ENCODE measurements at places on chromosomes 1 and 21.

DNA sequence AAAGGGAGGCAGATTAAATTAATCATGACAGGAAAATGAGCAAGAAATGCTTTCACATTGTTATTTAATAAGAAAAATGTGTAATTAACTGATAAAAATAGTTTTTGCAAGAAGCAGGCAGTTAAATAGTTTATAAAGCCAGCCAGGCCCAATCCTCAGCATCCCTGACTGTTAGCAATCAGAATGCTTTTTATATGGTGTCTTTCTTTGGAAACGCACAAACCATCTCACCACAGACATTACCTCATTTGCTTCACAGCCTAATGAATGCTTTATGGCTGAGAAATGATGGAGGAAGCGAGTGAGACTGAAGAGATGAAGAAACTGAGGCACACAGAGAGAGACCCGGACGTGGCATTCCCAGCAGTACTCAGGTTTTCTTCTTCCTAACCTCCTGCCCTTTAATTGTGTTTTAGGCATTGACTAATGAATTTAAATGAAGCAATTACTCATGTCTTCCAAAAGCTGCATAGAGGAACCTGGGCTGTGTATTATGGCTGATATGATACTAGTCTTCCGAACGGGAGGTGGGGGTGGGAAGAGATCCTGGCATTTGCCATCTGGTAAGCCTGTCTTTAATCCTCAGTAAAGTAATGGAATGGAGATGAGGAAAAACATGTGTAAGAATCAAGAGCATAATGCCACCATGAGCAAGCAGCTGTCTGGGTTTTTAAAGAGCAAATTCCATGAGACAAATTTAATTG is 116.1 kb upstream of the LMO4 start:
- no peak for DNase-seq

DNA sequence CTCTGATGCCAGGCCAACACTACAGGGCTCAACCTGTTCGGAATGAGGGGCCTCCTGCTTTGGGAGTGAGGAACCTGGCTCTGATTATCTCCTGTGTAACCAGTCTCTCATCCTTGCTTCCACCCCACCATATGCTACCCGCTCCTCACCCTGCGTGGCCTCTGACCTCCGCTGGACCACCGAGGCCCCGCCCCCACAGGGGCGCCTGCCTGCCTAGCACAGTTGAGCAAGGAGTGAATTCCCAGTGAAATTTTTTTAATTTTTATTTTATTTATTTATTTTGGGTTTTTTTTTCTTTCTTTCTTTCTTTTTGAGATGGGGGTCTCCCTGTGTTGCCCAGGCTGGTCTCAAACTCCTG is 1.9 kb upstream of the GNB1 start:
- no peak for DNase-seq

DNA sequence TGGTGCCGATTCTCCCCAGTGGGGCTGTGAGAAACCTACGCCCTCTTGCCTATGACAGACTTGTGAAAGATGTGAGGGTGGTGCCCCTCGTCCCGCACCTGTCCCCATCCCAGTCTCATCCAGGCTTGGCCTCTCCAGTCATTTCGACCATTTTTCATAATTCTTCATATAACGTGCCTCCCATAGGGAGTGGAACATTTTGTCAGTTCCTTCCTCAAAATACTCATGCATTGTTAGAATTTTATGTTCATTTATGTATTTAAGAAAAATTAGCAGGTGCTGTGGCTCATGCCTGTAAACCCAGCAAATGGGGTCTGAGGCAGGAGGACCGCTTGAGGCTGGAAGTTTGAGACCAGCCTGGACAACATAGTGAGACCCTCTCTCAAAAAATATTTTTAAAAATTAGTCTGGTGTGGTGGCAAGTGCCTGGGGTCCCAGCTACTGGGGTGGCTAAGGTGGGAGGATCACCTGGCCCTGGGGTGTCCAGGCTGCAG is 19.7 kb upstream of the SMPDL3B start:
- no peak for DNase-seq

GRCh38 chr1:5898266-5898665 is 94.0 kb downstream of the NPHP4 start:
- no peak for DNase-seq

DNA sequence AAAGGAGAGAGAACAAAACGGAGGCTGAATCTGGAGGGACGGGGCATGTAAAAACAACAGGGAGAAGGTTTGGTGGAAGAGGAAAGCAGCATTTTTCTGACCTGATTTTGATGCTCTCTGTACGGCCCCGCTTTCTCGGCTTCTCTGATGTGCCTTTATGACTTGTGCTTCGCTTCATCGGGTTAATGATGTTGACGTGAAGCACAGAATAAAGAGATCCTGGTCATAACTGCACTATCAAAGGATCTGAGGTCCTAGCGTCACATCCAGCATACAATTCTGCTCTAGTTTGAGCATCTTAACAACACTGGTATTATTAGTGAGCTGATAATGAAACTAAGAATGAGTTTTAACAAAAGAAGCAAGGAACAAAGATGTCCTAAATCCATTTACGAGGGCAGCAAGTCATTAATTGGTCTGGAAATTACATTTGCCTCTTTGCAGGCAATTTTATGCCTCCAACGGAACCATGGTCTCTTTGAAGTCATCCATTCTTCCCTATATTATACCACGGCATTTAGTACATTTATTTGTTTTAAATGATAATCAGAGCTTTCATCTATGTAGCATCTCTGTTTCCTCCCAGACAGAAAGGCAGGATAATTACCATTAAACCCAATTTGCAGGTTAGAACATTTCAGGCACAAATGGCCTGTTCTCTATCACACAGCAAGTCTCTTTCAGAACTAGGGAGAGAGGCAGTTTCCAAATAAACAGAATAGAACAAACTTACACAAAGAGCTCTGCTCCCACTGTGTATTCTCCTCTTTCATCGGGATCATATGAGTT is 45.3 kb upstream of the B3GALNT2 start:
- DNase-seq, result no peak

- DNase-seq, result no peak
Measured at GRCh38 chr1:152725261-152725660, 17.3 kb downstream of the LCE4A start.

DNA sequence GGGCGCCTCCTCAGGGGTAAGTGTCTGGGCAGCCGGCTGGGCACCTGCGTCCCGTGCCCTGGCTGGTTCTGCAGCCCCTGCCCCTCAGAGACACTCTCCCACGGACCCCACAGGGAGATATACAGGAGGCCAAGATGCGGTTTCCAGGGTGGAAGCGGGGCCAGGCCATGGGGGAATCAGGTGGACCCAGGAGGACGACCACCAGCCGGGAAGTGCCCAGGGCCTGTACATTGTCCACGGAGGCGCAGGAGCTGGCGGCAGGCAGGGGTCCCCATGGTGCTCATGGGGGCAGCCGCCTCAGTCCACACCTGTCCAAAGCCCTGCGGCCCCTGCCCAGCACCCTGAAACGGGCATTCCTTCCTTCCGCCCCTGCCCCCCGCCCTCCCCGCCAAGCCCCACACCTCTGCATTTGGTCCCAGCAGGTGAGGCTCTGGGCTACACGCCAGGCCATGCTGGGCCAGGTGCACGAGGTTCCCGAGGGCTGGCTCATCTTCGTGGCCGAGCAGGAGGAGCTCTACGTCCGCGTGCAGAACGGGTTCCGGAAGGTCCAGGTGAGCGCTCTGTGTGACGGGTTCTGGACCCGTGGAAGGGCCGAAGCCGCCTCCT is 36.7 kb downstream of the SLC19A1 start:
- DNase-seq, result peak; percentile 63

- no peak for DNase-seq
Measured at GRCh38 chr21:15029077-15029476, 35.7 kb downstream of the NRIP1 start.

DNA sequence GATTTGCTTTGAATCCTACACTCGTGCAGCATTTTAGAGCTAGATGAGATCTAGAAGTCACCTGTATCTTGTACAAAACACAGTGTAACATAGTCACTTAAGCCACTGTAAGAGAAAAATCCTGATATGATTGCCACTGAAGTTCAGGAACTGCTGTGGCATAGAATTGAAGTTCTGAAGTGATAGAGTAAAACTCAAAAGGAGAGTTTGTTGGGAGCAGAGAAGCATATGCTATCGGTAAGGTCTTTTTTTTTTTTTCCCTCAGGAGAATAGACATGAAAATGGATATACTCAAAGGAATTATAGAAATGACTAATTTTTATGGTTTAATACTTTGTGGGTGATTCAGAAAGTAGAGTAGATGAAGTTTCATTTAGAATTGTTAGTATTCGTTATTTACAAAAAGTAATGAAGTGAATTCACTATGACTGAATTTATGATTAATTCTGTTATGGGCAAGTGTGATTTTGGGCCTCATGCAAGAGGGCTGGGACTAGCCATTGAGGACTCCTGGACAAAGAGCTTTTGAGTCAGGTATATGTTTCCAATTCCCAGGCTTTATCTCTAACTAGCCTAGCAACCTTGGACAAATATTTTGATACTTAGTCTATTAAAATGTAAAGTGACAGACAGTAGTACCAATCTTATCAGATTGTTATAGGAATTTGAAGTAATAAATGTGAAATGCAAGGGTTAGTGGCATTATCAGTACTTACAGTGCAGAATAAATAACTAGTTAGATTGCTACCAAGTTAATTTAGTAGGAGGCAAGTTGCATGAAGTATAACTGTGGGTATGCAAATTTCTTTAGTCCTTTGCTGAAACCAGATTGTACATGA is 3.1 kb downstream of the KCTD3 start:
- no peak for DNase-seq

GRCh38 chr1:157288996-157289395 is 150.8 kb upstream of the ETV3 start:
- no peak for DNase-seq

- peak; percentile 53 for DNase-seq
Measured at GRCh38 chr1:201714542-201715329, 114.2 kb upstream of the IPO9 start.

GRCh38 chr1:112188611-112189010 is 199.1 kb upstream of the KCND3 start:
- DNase-seq, result no peak

DNA sequence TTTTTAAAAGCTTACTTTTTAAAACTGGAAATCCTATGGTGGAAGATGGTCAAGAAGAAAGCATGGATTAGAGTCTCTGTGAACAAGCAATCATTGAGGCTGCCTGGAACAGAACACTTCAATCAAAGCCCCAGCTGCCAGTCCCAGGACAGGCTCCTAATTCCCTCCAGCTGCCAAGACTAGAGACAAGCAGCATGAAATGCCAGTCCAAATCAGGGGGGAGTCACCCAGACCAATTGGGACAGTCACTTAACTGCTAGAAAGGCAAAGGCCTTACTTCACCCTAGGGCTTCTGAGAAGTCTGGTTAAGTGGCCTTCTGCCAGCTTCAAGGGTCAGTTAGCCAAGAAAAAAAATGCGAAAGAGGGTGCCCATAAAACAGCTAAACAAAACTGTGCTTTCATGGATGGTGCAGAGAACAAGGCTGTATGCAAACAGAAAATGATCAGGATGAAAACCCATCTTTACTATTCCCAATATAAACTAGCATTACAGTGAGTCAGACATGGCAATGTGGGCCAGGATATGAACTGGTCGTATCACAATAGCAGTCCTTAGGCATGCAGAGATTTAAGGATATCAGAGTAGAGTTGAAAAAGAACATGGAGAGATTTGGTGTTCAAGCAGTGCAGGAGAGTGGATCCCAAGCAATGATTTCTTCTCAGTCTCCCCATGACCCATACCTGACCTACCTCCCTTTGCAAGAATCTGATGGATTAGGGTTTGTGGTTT is 31.0 kb upstream of the MAN1A2 start:
- DNase-seq, result no peak

- no peak for DNase-seq
Measured at GRCh38 chr1:98278055-98278454, 357.2 kb upstream of the DPYD start.

DNA sequence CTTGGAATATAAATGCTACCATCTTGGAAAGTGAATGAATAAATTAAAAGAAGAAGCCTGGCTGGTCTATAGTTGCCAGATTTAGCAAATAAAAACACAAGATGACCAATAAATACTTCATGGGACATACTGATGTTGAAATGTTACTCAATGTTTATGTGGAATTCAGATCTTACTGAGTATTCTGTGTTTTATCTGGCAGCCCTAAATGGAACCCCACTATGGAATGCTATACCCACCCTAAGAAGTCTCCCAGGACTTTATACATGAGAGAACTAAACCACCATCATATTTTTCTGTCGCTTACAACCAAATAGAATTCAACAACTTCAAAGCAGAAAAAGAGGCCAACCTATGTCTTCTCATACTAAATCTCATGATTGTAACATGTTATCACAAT is 177.6 kb upstream of the HMCN1 start:
- DNase-seq, result no peak

DNA sequence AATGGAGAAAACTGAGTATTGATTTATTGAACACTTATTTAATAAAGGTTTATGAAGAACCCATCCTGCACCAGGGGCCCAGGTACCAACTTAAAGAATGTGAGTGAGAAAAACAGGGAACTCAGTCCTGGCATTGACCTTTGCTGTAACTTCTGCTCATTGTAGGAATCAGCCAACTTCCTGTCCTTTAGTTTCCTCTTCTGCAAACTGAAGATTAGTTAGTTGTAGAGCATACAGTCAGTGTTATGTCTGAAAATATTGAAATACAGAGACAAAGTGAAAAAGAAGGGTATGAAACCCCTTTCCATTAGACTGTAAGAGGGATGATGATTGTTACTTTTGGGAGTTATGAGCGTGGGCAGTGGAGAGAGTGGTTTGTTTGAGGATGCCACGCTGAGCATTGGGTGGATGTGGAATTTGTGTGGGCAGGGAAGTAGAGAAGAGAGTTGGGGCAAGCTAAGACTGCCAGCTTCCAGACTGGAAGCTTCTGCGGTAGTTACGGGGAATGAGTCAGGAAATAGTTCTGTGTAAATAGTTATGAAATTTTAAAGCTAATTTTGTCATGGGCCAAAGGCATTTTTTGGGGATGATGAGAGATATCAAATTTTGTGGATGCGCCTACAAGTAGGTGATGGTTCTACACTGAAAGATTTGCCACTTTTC is 89.2 kb downstream of the GPR88 start:
- no peak for DNase-seq

DNA sequence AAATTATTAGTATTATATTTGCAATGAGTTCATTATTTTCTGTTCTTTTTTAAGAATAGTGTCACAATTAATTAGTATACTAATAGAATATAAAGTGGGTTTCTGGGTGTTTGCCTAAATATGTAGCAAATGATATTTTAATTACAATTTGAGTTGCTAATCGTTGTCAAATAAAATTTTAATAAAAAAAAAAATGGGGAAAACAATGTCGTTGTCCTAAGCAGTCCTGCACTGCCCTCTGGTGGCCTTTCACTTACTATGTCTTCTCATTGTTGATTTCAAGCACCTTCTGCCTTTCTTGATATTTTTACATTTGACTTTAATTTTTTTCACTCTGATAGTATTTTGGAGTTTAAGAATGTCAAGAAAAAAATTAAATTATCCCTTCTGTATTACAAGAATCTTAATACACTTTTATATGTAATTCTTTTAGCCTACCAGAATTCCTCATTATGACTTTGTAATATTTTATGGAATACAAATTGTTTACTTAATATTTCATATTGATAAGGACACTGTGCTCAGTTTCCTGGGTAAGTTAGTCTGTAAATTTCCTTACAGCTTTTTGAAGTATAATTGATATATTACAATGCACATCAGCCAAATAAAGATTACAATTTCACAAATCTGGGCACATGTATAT is 104.5 kb upstream of the FMN2 start:
- DNase-seq, result peak; percentile 78

All from DMS53 (cell line).